ELR (cell line): ENCODE measurements at places on chromosomes 1 and 21.

- DNase-seq = no peak
Measured at GRCh38 chr1:42343049-42343448, 8.0 kb upstream of the FOXJ3 start.

DNA sequence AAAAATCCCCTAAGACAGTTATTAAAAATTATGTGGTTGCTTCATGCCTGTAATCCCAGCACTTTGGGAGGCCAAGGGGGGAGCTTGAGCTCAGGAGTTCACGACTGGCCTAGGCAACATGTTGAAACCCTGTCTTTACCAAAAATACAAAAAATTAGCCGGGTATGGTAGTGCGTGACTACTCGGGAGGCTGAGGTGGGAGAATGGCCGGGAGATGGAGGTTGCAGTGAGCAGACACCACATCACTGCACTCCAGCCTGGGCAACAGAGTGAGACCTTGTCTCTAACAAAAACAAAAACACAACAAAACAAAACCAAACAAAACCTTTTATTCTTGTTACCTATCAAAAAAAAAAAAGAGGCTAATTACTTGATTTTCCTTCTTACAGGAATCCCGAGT, 2.1 kb downstream of the ELK4 start:
- DNase-seq = no peak

GRCh38 chr1:192936313-192937018, 122.7 kb downstream of the UCHL5 start:
- no peak for DNase-seq

GRCh38 chr1:116224111-116224510, 112.9 kb downstream of the MAB21L3 start:
- no peak for DNase-seq

DNA sequence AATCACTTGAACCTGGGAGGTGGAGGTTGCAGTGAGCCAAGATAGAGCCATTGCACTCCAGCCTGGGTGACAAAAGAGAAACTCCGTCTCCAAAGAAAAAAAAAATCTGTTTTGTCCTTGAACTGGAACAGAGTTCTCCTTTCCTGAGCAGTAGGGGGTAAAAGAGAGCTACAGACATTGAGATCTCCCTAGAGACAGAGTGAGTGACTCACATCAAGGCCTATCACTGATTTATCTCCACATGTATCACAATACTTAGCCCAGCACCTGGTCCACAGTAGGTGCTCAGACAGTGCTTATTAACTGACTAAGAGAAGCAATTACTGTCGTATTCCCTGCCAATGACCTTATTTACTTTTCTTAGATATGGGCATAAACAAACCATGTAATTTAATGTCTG, 354.1 kb upstream of the C1orf87 start:
- no peak for DNase-seq

GRCh38 chr1:22517956-22518355, 45.3 kb upstream of the EPHA8 start:
- DNase-seq = no peak

GRCh38 chr1:226481133-226481532, 67.4 kb upstream of the STUM start:
- DNase-seq = no peak

DNA sequence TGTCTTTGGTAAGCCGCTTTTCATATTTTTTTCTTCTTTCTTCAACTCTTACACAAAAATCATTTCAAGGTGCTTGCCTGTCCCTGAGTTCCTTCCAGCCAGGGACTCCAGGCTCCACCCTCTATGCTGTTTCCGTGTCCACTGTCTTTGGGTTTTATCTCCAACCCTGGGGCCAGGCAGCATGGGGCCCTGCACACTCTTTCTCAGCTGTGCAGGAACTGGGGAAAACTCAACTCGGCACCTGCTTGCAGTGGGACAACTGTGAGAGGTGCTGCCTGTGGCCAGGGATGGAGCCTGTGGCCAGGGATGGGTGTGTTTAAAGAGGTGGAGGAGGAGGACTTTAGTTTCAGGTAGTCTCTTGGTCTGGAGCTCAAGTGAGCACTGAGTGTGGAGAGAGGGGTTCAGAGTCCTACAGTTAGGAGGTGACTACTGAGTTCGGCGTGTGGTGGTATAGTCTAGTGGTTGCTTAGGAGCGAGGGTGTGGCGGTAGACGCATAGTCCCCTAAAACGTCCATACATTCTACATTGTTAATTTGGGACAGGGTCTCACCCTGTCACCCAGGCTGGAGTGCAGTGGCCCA, 13.4 kb downstream of the TNFRSF8 start:
- no peak for DNase-seq

DNA sequence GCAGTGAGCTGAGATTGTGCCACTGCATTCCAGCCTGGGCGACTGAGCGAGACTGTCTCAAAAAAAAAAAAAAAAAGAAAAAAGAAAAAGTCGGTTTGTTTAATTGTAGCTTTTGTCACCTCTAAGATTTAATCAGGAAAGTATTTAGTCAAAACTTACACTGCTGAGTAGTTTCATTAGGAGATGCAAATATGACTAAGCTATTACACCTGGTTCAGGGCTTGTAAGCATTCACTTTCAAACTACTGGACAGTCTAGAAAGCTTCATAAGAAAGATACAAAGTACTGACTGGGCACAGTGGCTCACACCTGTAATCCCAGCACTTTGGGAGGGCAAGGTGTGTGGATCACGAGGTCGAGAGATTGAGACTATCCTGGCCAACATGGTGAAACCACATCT, 75.9 kb upstream of the CACYBP start:
- DNase-seq = no peak
